NCI-H1048 (cell line): ENCODE measurements at places on chromosomes 11 and 22.

DNA sequence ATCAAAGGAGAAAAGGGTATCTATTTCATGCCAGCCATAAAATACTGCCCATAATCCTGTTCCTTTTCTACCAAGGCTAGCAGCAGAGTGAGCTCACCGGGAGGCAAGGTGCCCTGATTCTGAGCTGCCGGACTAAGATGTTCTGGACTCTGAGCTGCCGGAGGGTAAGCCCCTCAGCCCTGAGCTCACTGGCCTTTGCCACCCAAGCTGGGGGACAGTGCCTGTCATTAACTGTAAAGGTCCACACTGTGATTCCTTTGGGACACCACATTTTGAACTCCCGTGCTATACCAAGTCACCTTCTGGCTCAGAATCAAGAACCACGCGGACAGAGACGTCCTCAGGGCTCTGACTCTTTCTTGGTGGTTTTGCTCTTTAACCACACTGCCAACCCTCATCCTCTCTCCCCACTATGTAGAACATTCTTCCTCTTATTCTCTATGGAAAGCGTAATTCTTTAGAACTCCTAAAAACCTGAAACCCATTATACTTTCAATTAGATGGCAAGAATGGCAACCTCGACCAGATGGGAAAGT, 88.4 kb upstream of the BID start:
- DNase-seq, result no peak

GRCh38 chr11:43758927-43759326, 78.4 kb downstream of the HSD17B12 start:
- DNase-seq, result no peak

GRCh38 chr22:49593509-49593908, 234.2 kb downstream of the BRD1 start:
- DNase-seq, result no peak

GRCh38 chr22:26542831-26543230, 30.6 kb upstream of the TFIP11 start:
- no peak for DNase-seq

GRCh38 chr22:20615021-20615420, 107.6 kb downstream of the MED15 start:
- DNase-seq, result no peak

GRCh38 chr11:14906578-14906977, 14.5 kb upstream of the CYP2R1 start:
- no peak for DNase-seq

DNA sequence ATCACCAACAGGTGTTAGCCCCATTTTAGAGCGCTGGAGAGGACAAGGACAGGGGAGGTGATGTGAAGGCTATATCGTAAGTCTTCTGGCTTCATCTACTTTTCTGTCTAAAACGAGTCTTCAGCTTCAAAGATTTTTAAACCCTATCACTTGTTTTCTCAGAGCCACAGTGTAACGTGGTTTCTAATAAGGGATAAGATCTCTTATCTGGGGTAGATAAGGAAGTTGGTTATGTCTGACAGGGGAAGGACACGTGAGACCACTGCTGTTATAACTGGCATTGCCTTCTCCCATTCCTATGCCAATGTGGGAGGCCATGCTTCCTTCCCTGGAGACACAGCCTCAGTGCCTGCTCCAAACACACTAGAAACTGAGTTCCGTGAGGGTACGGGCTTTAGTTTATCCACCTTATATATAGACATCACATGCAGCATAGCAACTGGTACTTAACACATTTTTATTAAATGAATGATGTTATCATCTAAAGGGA, 39.3 kb downstream of the LARGE2 start:
- DNase-seq, result no peak

GRCh38 chr11:64842366-64842759, 2.1 kb downstream of the CDC42BPG start:
- DNase-seq, result no peak

- no peak for DNase-seq
These were observed 998 bp downstream of the BAIAP2L2 start for GRCh38 chr22:38109371-38110001.

- no peak for DNase-seq
These were observed 274.0 kb downstream of the SOX6 start for GRCh38 chr11:16082095-16083055.

- no peak for DNase-seq
These were observed 47.9 kb downstream of the CHRDL2 start for GRCh38 chr11:74683279-74683871.

DNA sequence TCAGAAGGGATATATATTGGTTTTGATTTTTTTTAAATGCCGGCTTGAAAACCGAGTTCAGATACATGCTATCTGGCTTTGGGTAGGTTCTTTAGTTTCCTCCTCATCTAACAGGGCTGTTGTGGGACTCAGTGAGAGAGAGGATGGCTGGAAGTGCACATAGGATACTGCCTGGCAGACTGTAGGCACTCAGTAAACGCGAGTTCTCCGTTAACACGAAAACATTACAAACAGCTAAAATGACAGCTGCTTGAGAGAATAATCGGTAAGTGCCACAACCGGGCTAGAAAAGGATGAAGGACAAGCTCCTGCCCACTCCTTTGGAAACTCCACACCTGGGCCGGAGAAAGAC, 369 bp downstream of the XRRA1 start:
- DNase-seq, result no peak

DNA sequence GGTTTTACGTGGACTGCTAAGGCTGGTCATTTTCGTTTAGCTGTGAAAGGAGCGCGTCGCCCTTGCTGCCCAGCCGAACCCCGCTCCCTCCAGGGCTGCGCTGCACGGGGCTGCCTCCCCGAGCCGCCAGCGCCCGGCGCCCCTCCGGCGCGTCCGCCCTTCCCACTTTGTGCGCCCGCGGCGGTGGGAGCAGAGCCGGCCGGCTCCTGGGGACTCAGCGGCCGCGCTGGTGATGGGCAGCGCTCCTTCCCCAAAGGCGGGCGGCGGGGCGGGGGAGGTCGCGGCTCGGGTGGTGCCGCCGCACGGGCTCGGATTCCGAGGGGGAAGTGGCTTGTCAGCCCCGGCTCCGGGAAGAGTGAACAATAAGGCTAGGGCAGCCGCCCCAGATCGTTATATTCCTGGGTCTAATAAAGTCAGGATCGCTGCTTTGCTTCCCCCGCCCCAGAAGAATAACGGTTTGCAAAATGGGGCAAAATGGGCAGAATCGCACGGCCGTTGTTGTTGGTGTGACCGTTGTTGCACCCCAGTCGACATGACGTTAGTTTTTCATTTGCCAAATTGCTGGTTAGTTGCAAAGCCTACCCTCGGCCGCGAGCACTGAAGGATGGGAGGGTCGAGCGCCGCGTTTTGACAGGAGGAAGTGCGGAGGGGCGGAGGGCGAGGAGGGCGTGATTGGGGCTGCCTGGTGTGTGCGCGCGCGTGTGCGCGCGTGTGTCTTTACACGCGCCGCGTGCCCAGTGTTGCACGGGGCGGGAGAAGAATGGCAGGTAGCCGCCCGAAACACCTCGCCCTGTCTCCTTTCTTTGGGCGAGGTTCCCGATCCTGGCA, 745 bp downstream of the NCAM1 start:
- DNase-seq, result no peak

DNA sequence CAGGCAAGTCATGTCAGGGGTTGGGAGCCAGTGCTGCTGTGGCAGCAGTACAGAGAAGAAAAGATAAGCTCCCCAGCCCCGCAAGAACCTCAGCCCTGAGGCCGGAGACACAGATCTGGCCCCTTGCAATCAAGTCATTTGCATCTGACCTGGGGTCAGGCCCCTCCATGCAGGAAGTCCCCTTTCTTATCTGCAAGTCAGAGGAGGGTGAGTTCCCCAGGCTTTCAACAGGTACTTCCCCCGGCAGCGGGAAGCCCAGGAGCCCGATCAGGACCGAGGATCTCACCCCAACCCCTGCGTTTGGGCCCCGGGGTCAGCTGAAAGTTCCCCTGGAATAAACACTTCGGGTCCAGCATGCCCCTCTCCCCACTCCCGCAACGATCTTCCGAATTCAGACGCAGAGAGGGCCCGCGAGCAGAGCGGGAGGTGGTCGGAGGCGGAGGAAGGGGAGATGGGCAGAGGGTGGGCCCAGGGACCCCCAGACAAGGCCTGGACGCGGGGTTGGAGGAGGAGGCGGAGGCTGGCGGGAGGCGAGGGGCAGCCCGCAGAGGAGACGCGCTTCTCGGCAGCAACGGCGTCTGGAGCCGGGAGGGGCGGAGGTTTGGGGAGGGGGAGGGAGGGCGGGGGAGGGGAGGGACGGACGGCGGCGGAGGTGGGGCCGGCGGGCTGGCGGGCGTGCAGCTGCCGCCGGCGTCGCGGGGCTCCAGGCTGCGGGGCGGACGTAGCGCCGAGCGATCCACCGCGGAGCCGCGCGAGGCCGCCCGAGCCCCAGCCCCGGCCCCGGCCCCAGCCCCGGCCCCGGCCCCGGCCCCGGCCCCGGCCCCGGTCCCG, at the start of gene TSPAN18:
TSS of gene TSPAN18 (plus strand) at position 680 of the 831 bp plus-strand sequence. CDS start 179,455 bp downstream, outside the sequence.
- no peak for DNase-seq

- no peak for DNase-seq
These were observed 71.7 kb downstream of the PAK1 start for GRCh38 chr11:77402218-77402556.

DNA sequence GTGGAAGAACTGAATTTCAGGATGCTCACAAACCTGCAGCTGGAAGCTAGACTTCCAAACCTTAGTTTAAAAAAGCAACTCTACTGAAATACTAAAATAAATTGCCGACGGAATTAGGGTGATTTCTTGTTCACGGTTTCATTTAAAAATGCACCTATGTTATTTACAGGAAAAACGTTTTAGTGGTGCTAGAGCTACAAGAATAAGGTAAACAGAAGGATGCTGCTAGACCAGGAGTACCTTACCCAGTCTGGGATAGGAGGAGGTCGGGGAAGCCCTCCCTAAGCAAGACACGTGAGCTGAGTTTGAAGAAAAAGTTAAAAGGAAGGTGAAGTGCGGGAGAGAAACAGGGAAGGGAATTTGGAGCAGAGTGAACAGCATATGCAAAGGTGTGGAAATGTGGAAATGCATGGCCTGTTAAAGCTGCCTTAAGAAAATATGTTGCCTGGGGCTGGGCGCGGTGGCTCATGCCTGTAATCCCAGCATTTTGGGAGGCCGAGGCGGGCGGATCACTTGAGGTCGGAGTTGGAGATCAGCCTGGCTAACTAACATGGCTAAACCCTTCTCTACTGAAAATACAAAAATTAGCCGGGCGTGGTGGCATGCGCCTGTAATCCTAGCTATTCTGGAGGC, 1.4 kb upstream of the FTH1 start:
- DNase-seq, result no peak

GRCh38 chr11:44824300-44824704, 97.5 kb downstream of the TSPAN18 start:
- DNase-seq, result no peak

GRCh38 chr11:12577725-12578644, 96.2 kb upstream of the TEAD1 start:
- no peak for DNase-seq

DNA sequence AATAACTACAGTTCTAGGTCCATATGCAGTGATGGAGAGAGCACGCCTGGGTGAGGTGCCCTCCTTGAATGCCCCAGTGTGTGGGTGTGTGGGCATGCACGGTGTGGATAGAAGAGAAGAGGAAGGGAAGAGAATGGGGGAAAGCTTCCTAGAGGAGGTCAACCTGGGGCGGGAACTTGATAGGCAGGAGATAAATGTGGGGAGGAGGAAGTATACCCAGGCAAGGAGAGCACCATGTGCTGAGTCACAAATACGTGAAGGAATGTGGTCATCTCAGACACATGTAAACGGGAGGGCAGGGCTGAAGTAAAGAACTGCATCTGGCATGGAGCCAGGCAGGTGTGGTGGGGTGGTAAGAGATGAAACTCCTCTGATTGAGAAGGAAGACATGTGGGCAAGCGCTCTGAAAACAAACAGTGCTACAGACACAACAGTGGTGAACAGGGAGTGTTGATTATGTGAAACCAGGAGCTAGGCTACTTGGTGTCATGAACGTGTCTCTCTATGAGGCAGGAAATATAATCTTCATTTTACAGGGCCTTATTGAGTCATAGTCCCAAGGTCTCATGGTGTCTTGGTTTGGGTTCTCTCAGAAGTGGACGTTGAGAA, 61.5 kb upstream of the EED start:
- DNase-seq, result no peak

DNA sequence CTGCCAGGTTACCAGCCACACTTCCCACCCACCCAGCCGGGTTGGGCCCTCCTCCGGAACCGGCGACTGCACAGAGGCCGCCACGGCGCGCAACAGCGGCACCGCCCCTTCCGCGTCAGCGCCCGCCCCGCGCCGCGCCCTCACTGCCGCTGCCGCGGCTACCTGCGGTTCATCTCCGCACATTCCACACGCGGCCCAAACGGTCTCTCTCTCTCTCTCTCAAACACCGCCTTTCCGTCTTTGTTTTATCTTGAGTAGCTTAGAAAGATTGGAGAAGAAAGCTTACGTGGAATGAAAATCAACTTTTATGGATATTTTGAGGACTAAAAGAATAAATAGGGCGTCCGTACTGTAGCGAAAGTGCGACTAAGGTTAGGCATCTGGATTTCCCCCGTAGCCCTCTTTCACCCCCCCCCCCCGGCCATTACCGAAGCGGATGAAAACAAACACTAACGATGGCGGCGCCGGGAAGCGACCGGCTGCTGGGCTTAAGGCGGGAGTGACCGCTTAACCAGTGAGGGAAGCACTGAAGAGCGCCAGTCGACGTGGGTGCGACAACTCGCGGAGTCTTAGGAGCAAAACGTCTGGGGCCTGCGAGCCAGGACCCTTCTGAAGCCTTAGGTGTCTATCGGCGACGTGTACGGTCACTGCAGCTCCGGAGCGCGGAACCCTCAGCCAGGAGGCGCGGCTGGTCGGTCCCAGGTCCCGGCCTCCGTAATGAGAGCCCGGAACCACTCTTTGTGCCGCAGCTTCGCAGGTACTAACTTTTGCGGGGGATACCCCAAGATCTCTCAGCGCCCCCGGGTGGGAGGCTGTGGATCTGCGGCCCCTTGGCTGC, at the start of the genes ATG13 and HARBI1:
TSS of gene ATG13 (plus strand) at position 420 of the 838 bp plus-strand sequence. CDS start 26,739 bp downstream, outside the sequence.
TSS of gene HARBI1 (minus strand) at position 94 of the 838 bp plus-strand sequence. CDS start 990 bp downstream, outside the sequence.
- DNase-seq, result peak; percentile 73

- DNase-seq, result no peak
These were observed 8.7 kb upstream of the OR51B4 start for GRCh38 chr11:5310423-5310822.

GRCh38 chr22:35882211-35883030, 146.2 kb downstream of the RBFOX2 start:
- DNase-seq, result no peak

- no peak for DNase-seq
These were observed 26.9 kb downstream of the TRMU start for GRCh38 chr22:46362203-46362933.

DNA sequence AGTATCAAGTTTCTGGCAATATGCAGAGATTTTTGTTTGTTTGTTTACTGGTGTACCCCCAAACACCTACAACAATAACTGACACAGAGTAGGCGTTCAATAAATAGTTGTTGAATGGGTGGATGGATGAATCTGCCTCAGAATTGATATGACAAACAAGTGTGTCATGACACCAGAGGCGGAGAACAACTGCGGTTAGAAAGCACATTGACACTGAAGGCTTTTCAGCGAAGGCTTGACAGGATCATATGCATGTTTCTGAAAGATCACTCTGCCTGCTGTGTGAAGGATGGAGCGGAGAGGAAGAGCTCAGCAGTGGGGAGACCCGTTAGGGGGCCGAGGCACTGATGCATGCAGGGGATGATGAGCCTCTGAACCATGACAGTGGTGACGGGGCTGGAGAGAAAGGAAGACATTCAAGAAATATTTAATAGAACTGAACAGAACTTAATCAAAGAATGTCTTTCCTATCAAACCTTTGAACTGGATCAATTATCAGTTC, 108.5 kb upstream of the USP47 start:
- DNase-seq, result no peak
